ENCODE measurements at places on chromosomes 7 and 10.

GRCh38 chr7:86949779-86950260, 109.6 kb downstream of the ELAPOR2 start:
- no peak for DNase-seq

DNA sequence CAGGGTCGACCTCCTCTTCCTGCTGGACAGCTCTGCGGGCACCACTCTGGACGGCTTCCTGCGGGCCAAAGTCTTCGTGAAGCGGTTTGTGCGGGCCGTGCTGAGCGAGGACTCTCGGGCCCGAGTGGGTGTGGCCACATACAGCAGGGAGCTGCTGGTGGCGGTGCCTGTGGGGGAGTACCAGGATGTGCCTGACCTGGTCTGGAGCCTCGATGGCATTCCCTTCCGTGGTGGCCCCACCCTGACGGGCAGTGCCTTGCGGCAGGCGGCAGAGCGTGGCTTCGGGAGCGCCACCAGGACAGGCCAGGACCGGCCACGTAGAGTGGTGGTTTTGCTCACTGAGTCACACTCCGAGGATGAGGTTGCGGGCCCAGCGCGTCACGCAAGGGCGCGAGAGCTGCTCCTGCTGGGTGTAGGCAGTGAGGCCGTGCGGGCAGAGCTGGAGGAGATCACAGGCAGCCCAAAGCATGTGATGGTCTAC, 46.9 kb downstream of the VWA2 start:
- DNase-seq, result no peak

- DNase-seq, result no peak
Observed at GRCh38 chr7:39565538-39565937, 666 bp upstream of the YAE1 start.

GRCh38 chr7:27398851-27399250, 156.2 kb downstream of the EVX1 start:
- no peak for DNase-seq

GRCh38 chr10:72009425-72010081, 45.4 kb downstream of the CHST3 start:
- DNase-seq, result no peak

DNA sequence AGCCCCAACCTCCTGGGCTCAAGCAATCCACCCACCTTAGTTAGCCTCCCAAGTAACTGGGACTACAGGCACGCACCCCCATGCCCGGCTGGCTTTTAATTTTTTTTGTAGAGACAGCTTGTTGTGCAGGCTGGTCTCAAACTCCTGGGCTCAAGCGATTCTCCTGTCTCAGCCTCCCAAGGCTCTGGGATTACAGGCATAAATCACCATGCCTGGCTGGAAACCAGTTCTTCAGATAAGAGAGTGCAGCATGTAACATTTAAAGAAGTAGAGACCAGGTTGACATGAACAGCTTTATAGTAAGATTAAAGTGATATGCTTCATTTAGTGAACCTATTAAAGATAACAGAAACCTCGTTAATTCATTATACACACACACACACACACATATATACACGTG, 167.9 kb upstream of the KAT6B start:
- no peak for DNase-seq

Data from stimulated activated CD4-positive, alpha-beta T cell treated with anti-CD3 and anti-CD28 coated beads, TNF-alpha, amount 100 ng/mL, for 48 hours (primary cell).